Heart left ventricle (tissue), 16 donors: ENCODE measurements at places on chromosomes 11 and 22. TPM values are rescaled to one million over a fixed set of nuclear protein-coding genes. Genes with fewer than 3 reads are reported as not detected.

DNA sequence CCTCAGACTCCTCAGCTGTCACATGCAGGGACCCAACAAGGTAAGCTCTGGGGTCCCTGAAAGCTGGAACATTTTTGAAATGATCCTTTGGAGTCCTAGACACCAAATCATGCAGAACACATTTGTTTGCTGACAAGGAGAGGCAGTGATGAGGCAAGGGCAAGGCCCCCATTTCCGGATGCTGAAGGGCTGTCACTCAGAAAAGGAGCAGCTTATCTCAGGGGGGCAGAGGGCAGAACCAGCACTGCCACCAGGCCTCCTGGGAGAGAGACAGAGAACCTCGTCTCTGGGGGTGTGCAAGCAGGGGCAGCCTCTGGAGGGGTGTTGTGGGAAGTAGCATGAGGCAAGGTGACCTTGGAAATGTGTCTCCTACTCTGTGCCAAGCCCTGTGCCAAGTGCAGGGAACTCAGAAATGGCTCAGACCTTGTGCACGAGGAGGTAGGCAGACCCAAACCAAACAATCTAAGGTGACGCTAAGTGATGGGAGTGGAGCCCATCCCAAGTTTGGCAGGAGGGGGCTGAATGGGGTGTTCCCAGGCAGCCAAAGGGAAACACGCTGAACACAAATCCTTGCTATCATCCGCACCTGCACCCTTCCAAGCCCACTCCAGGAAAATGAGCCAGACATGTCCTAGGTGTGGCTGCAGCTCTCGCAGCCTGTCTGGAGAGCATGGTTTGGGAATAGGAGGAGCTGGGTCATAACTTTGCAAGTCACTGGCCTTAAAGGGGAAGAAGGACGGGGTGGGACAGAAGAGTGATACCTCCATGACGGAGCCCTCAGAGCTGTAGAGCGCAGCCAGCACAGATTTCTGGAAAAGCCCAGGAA is 94.2 kb downstream of the PDE2A start:
- DNase-seq = no peak

DNA sequence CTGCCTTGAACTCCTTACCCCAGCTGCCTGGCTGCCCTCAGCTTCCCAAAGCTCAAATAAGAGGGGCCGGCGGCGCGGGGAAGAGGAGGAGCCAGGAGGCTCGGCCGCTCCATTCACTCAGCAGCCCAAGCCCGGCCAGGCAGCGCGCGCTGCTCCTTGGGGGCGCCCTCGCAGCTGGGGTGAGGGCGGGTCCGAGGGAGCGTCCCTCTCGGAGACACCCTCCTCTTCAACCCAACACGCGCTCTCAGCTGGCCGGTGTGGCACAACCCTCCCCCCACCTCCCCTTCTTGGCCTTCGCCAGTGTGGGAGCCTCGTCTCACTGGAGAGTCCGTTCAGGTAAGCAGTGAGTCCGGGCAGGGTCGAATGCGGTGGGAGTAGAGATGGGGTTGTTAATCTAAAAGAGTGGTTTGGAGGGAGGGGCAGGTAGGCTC is at the start of gene WT1:
Gene WT1, minus strand, starts transcription at position 29 of the 431 bp plus-strand sequence.
- DNase-seq = peak; percentile 72

DNA sequence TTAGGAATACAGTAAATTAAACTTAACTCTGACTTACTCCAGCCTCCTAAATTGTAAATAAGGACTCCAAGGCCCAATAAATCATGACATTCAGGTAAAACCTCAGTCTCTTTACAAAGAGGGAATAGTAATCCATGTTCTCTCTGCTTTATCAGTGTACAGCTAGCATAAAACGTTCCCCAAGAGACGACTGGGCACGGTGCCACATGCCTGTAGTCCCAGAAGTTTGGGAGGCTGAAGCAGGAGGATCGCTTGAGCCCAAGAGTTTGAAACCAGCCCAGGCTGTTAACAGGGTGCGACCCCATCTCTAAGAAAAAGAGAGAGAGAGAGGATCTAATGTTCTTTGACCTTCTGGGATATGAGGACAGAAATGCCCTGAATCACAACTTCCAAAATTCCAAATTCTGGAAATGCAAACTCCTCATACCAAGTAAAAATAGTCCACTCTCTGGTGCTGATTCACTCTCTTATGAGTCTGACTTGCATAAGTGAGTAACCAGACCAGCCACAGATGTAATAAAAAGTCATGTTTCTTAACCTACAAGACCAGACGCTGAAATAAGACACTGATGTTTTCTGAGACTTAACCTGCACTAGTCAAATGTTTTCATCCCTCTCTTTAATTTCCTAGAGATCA is 25.5 kb downstream of the NNMT start:
- DNase-seq = no peak

DNA sequence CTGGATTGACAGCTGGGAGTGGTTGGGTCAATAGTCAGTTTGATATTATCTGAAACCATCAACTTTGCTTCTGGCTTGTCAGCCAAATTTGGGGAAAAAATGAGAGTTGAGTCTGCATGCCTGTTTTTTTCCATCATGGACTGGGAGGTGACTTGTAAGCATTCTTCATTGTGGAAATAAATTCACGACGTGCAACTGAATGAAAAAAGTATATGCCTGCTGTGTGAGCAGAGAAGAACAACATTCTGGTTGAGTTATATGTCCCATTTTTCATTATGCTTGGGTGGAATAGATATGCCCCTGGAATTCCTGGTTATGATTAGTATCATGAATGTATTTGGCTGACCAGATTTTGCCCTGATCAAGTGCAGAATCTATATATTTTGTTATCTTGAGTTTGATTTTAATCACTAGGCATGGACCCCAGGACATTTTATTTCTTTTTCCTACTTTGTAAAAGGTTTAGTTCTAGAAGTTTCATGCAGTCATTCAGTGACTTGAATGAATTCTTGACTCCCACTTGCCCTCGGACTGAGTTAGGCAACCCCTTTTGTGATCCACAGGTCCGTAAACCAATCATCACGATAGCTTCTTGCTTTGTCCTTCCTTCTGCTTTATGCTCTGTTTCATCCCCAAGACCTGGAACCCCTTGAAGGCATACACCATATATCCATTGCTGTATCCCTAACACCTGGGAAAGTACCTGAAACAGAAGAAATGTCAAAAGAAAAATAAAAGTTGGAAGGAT is 205.8 kb downstream of the NAV2 start:
- no peak for DNase-seq

CAT gene
- polyA plus RNA-seq = 57.2 TPM

- no peak for DNase-seq
These were observed 28.0 kb downstream of the QSER1 start for GRCh38 chr11:32920570-32920969.

BDNF gene
- 3.1 TPM for polyA plus RNA-seq

GRCh38 chr11:68402355-68403031 is 58.1 kb upstream of the PPP6R3 start:
- DNase-seq = no peak

GRCh38 chr11:73029403-73029802 is 112.7 kb downstream of the FCHSD2 start:
- DNase-seq = no peak

DNA sequence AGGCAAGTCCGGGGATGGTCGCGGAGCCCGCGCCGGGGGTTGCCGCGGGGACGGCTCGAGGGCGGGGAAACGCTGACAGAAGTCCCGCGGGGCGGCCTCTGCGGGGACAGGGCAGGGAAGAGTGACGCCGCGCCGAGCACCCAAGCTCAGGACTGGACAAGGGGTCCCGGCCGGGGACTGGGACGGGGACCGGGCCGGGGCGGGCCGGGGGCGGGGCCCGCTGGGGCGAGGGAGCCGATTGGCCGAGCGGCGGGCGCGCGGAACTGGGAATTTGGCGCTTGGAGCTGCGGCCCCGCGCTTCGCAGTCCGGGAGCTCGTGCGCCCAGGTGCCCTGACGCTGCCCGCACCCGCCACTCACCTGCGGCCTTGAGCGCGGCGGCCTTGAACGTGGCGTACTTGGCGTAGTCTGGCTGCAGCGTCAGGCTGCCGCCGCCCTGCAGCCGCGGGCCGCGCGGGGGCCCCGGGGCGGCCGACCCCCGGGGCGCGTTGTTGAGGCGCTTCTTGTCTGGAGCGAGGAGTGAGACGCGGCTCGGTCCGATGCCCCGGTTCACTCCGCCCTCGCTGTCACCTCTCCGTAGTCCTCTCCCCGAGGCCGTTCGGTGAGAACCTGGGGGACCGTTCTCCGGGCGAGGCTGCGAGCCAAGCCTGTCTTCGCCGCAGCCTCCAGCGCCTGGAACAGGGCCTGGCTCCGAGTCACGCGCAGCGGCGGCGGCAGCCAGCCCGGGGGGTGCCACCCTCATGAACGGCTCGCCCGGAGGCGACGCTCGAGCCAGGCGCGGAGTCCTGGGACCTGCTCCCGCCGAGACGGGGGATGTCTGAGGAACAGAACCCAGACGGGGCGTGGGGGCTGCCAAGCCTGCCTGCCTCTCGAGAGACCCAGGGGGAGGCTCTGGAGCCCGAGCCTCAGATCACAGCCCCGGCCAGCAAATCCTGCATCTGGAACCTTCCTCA is 4.5 kb downstream of the SHISA8 start:
- DNase-seq = no peak

- DNase-seq = no peak
These were observed 38.7 kb upstream of the ELF5 start for GRCh38 chr11:34552270-34552669.

CLDN5 gene
- 39.5 TPM for polyA plus RNA-seq

GRCh38 chr22:28222976-28223745 is 304.1 kb upstream of the PITPNB start:
- no peak for DNase-seq

SLC16A8 gene
- 0.34 TPM for polyA plus RNA-seq

DNA sequence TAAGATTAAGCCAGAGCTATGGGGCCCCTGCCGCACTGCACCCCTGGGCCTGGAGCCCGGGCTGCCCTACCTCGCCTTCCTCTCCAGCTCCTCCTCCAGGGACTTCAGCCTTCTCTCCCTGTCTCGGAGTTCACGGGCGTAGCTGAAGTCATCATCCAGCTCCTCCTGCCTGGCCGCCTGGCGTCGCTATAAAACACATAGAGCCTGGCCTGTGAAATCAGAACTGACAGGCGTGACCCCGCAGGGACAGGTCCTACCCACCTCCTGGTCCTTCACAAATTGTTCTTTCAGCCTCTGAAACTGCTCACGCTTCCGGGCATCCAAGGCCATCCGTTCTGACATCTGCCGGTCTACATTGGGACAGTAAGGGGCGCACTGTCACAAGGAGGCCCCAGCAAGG is 20.8 kb downstream of the TUBGCP6 start:
- DNase-seq = no peak

C1QTNF4 gene
- 0.64 TPM for polyA plus RNA-seq

MRGPRE gene
- polyA plus RNA-seq = not detected
